ENCODE measurements at places on chromosomes 2 and 18.

DNA sequence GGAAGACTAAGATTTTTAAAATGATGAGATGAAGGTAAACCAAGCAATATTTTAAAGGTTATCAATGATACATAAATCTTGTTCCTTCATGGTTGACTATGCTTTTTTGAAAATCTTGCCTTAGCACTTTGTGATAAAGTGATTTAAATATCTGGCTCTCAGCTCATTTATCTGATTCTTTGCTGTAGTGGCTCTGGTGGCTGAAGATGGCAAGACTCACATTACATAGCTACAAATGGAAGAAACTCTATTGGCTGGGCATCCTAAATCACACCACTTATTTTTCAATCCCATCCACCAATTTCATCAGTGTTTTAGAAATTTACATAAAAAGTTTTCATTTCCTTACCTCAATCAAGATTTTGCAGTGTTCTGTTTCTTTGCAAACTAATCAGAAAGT, 16.6 kb upstream of the APCDD1 start:
- no peak for DNase-seq

DNA sequence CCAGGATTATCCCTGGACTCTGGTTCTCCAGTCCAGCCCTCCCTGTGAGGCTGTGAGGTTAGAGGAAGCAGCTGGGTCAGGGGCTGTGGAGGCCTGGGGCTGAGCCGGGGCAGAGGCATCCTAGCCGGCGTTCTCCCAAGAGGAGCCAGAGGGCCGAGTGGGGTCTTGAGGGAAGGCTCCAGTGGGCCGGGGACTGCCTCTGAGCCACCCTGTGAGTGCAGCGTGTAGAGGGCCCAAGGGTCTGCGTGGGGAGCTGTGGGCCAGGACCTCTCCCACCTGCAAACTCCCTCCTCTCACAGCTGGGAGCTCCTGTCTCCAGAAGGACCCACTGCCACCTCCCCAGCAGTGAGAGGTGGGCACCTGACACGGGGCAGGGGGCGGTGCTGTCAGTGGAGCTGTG, 41.0 kb downstream of the GLI2 start:
- no peak for DNase-seq

GRCh38 chr2:225600444-225600843, 200.9 kb downstream of the NYAP2 start:
- no peak for DNase-seq

- no peak for DNase-seq
These were observed 10.0 kb upstream of the AP1S3 start for GRCh38 chr2:223847410-223847809.

DNA sequence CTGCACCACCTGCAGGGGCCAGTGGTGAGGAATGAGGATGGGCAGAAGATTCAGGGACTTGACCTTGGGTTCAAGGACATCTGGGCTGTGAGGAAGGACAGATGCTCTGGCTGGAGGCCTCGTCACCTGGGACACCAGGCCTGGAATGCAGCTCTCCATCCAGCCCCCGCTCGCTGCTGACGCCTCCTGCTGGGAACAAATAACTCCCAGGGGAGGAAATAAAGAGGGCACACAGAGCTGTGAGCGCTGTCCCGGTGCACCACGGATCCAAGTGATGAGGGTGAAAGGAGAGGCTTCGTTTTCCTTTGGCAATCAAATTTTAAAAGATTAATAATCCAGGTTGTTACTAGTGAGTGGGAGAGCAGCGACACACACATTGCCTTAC, 368.0 kb upstream of the MYT1L start:
- no peak for DNase-seq

DNA sequence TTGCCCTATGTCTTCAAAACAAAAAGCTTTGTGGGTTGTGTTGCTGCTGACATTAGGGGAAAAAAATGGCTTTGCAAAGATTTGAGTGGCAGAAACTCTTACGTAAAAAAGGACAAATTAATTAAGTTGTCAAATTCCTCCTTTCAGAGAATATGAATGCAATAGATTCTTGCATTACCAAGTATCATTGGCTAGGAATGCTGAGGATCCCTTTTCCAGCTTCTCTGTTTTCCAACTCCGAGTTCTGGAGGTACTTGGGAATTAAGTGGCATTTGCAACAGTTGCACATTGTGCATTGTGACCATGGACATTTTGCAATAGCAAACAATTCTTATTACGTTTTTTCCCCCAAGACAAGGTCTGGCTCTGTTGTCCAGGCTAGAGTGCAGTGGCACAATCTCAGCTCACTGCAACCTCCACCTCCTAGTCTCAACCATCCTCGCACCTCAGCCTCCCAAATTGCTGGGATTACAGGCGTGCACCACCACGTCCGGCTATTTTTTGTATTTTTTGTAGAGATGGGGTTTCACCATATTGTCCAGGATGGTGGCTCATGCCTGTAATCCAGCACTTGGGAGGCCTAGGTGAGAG, 29.9 kb upstream of the PPP1CB start:
- no peak for DNase-seq

- no peak for DNase-seq
These were observed 304.8 kb downstream of the CDCA7 start for GRCh38 chr2:173659509-173659908.

DNA sequence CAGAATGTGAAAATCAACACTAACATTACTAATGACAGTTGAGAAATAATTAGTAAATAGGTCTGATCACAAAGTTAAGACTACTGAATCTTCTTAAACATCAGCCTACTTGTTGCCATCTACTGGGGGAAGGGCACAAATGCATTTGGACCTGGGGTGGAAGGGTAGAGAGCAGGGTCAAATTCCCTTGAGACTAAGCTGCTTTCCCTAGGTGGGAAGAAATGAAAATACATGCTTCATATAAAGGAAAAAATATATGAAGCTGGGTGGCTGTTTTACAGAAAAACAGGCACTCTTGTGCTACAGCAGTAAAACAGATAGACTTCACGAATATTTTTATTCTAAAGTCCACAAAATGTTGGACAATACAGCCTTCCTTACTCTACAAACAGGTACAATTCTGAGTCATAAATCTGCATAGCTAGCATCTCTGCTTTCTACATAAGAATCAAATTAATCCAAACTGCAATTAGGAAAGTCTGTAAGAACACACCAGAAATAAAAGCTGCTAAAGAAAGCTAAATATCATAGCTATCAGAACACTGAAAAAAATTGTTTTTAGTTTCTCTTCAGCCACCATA, 10.9 kb downstream of the TRIP12 start:
- DNase-seq = no peak

- no peak for DNase-seq
These were observed 43.7 kb downstream of the WIPF1 start for GRCh38 chr2:174553811-174554493.

- DNase-seq = no peak
These were observed 154.5 kb downstream of the TPO start for GRCh38 chr2:1567556-1568344.
